ENCODE measurements at places on chromosomes 2 and 18. TPM values are rescaled to one million over a fixed set of nuclear protein-coding genes. Genes with fewer than 3 reads are reported as not detected.

Gene OTOS
- total RNA-seq, result not detected

Gene MARS2
- 12.1 TPM for total RNA-seq

Gene MALL
- total RNA-seq, result 143 TPM

Gene NCOA1
- 7.9 TPM for total RNA-seq

Gene ASPRV1
- total RNA-seq, result 0.25 TPM

Gene KCNG2
- 0.07 TPM for total RNA-seq

Gene USP40
- total RNA-seq, result 23.2 TPM

Gene RGPD3
- 0.14 TPM for total RNA-seq

Gene SLC4A5
- total RNA-seq, result 0.47 TPM

Gene MC4R
- total RNA-seq, result not detected

Gene RSAD2
- 0.15 TPM for total RNA-seq

Gene LIPG
- total RNA-seq, result 0.34 TPM

Gene UGT1A3
- total RNA-seq, result 0.13 TPM

Gene CROCC2
- total RNA-seq, result not detected

Gene PJVK
- 1.5 TPM for total RNA-seq

Gene SLC19A3
- 2.4 TPM for total RNA-seq

Gene AFTPH
- 23.4 TPM for total RNA-seq

Gene CDH2
- total RNA-seq, result 60.1 TPM

Gene LRRTM1
- not detected for total RNA-seq

Gene HAAO
- not detected for total RNA-seq

Gene TEKT4
- total RNA-seq, result not detected

Gene SERPINE2
- 145 TPM for total RNA-seq

Gene FAM237A
- total RNA-seq, result not detected

Gene NOL4
- not detected for total RNA-seq

Gene SERPINB2
- total RNA-seq, result 0.07 TPM

Gene ACMSD
- not detected for total RNA-seq

Gene MAL
- 0.20 TPM for total RNA-seq

Gene LOXHD1
- not detected for total RNA-seq

Gene CDCA7
- 44.6 TPM for total RNA-seq

Gene FLACC1
- total RNA-seq, result 0.46 TPM

Gene IL18R1
- 1.0 TPM for total RNA-seq

Gene YIPF4
- 56.4 TPM for total RNA-seq

Gene SEC11C
- total RNA-seq, result 54.4 TPM

Gene KRTCAP3
- total RNA-seq, result 0.62 TPM

Gene ANKRD62
- not detected for total RNA-seq
